Melanocyte of skin (primary cell): ENCODE measurements at places on chromosomes 16 and 17. TPM values are rescaled to one million over a fixed set of nuclear protein-coding genes. Genes with fewer than 3 reads are reported as not detected.

The PRR29 gene
- total RNA-seq, result under 0.01 TPM in 2 replicates

The MT1A gene
- 2.8 and 3.3 TPM in 2 replicates for total RNA-seq

The SPAG9 gene
- total RNA-seq, result 79.9 and 95.3 TPM in 2 replicates

The KRT16 gene
- total RNA-seq, result 0.69 TPM in 1 of 2 replicates, not detected in the other

The GOSR1 gene
- total RNA-seq, result 23.3 and 24.1 TPM in 2 replicates
